ENCODE measurements at places on chromosomes 5 and 9.

GRCh38 chr5:80976985-80977384 is 16.8 kb downstream of the RASGRF2 start:
- no peak for DNase-seq

DNA sequence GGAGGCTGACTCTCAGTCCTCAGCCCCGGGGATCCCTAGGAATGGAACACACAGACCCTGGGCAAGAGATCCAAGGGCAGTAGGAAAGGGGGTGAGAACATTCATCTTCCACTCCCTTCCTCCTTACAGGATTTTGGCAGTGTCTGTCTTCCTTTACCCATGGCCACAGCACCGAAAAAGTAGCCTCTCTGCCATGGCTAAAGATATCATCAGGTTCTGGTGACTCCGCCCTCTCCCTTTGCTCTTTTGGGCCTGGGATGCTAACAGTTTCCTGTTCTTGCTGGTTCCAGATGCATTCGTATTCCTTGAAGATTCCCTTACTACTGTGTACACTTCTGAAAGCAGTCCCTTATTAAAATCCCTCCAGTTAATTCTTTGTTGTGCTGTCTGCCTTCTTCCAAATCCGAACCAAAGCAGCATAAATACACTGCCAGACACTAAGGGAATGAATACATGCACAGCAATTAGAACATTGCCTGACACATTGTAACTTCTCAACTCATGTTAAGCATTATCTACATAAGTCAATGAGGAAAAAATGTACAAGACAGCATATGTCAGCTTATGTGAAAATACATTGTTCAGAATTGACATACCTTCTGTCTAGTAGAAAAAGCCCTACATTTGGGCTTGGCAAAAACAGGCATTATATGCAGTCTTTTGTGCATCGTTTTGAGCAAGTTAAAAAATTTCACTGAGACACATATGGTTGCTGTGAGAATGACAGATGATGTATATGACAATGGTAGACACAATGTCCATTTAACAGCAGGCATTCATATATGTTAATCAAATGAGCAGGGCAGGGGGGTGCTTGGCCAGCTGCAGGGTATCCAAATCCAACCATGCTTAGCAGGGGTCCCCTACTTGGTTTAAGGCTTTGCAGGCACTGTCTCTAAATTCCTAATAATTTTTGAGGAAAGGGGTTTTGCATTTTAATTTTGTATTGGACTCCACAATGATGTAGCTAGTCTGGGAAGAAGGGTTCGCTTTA is 58.8 kb upstream of the RAI14 start:
- peak; percentile 36 for DNase-seq

GRCh38 chr5:173806270-173807035 is 81.7 kb upstream of the CPEB4 start:
- no peak for DNase-seq

DNA sequence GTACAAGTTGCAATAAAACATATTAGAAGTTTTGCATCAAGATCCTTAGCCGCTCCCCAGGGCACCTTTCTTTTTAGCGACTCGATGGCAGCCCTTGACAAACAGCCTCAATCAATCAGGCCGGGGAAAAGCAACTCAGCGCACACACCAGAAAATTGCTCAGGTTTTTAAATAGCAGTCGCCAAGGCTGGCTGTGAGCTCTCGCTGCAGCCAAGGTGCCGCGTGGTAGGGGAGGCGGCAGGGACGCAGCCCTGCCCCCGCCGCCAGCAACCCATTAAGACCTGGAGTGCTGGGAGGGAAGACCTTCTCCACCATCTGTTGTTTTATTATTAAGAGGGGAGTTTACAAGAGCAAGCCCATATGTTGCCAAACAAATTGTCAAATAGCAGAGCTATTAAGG is 22.6 kb downstream of the ASS1 start:
- no peak for DNase-seq

GRCh38 chr5:180624587-180624986 is 24.8 kb downstream of the FLT4 start:
- DNase-seq: no peak

DNA sequence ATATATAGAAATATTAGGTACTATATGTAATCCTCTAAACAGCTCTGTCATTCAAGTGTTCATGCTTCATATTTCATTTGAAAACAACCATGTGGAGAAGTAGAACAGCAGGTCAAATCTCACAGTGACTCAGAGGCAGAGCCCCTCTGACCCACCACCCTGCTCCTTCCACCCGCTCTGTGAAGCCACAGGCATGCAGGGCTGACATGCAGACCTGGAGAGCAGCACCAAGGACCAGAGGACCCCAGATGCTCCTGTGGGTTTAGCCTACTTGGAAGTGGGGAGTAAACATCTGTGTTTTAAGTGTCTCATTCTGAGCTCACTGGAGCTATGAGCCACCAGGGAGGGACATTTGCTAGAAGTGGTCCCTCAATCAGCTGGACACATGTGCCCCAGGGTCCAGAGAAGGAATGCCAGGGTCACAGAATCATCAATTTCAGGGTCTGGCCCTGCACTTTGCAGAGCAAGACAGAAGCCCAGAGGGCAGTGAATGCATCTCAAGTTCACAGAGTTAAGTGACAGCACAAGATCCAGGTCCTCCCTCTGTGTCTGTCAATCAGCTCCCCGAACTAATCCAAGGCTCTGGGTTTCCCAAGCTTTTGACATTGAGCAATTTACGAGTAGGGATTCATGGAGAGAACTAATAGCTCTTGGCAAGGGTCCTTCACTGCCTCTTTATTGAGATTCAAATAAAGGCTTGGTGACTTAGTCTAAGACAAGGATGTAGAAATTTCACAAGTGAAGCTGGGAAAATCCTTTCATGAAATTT is 441.1 kb downstream of the SEMA5A start:
- DNase-seq: no peak

GRCh38 chr5:122394284-122394930 is 82.4 kb downstream of the SNCAIP start:
- DNase-seq: no peak

- no peak for DNase-seq
Observed at GRCh38 chr5:11792621-11793020, 111.6 kb downstream of the CTNND2 start.

DNA sequence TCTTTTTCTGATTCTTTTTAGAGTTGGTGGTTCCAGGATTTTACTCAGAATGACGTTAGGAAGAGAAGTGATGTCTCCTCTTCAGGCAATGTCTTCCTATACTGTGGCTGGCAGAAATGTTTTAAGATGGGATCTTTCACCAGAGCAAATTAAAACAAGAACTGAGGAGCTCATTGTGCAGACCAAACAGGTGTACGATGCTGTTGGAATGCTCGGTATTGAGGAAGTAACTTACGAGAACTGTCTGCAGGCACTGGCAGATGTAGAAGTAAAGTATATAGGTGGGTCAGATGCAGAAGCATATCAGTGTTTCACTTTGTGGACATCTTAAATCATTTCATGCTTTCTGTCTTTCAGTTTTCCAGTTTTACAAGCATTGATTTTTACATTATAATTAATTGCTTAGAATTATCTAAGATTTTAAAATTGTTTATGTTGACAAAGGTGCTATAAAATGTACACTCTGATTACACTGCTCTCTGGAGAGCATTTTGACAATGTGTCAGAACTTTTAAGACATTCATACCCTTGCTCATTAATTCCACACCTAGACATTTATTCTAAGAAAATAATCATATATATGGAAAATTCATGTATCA is 36.6 kb downstream of the NLN start:
- DNase-seq: no peak

DNA sequence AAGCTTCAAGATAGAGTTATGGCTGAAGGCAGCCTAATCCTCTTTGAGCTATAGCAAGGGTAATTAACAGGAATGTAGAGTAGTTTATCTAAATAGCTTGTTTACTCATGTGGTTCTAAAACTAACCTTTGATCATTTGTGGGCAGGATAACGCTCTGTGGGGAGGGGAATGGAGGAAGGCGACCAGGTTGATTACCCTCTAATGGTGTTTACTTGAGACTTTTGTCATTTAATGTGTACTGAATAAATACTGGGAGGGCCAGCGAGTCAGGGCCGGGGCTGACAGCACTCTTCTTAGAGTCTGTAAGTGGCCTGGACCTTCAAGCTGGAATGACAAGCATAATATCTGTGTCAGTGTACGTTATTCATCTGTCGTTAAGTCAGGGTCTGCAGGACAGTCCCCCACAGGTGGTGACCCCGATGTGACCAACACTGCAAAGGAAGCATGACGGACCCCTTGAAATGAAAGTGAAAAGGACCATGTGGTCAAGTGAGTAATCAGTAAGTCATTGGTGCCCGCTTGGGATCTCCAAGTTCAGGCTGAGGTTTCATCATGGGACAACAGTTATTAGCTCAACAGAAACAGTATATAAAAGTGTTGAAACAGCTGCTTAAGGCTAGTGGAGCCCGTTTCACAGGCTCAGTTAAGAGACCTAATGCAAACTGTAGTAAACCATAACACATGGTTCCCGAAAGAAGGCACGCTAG is 162.6 kb downstream of the CPLANE1 start:
- peak; percentile 34 for DNase-seq

- no peak for DNase-seq
Observed at GRCh38 chr5:110161162-110161561, 471.4 kb downstream of the MAN2A1 start.

DNA sequence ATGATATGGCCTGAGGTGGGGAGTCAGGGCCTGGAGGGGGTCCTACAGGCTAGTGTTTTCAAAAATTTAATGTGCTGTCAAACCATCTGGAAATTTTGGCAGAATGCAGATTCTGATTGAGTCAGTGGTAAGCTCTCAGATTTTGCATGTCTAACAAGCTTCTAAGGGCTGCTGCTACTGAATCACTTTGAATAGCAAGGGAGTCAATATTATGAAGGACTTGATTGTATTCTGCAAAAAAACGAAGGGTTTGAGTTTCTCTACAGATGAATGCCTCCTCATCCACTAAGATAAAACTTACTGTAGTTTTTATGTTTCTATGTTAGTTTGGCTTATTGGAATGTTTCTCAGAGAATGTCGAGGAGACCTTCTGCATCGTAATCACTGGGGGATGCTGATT is 179.5 kb downstream of the TMEM38B start:
- no peak for DNase-seq

DNA sequence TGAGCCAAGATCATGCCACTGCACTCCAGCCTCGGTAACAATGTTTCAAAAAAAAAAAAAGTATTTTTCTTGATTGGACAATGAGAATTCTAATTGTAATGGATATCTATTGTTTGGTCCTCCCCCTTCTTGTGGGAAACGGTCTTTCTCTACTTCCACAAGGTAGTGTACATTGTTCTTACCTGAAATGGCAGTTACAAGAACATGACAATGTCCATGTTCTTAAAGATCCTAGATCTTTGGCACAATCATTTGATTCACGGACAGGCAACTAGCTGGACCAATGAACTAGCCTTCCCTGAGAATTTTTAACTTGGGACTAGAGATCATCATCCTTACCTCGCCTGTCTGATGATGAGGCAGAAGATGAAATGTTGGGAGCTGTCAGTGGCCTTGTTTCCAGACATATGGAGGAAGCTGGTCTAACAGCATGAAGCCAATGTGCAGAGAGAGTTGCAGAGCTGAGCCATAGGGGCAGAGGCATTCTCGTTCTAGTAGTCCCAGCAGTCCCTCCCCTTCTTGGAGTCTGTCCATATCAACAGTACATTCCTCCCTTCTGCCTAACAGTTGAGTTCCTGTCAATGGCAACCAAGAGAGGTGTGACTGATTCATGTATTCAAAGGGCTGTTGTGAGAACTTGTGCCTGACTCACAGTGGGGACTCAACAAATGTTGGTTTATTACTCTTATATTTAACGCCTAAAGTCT is 2.1 kb upstream of the MARCHF6 start:
- DNase-seq: peak; percentile 57

- DNase-seq: no peak
Observed at GRCh38 chr5:64126202-64126741, 39.4 kb upstream of the RNF180 start.

DNA sequence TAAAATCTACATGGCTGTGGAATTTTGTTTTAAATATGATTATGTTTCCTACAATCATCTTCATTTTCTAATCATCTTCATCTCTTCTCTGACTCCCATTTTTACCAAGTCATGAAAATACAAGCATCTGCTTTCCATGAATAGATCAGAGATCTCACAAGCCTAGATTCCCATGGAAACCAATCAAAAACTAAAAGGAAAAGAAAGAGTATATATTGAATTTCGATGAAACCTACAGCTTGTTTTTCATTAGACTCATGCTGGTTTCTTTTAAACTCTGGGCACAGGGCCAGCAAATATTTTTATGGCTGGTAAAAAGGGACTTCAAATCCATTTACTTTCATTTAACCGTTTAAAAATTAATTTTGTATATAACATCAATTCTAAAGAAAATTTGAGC is 51.2 kb downstream of the INVS start:
- peak; percentile 24 for DNase-seq

DNA sequence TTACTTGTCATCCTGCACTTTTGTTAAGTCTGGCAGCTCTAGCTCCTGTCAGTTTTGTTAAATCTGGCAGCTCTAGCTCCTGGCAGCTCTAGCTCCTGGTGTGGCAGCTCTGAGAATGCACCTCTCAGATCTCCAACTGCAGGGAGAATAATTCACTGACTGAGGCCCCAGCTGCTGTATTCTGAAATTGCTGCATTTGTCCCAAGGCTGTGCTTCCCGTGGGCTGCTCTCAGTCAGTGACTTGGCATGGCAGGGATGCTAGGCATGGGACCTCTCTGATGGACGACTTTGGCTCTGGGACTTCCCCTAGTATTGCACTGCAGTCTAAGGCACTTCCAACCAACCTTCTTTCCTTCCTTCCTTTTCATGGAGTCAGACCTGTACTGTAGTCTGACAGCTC is 475.7 kb downstream of the CCDC171 start:
- DNase-seq: peak; percentile 58

DNA sequence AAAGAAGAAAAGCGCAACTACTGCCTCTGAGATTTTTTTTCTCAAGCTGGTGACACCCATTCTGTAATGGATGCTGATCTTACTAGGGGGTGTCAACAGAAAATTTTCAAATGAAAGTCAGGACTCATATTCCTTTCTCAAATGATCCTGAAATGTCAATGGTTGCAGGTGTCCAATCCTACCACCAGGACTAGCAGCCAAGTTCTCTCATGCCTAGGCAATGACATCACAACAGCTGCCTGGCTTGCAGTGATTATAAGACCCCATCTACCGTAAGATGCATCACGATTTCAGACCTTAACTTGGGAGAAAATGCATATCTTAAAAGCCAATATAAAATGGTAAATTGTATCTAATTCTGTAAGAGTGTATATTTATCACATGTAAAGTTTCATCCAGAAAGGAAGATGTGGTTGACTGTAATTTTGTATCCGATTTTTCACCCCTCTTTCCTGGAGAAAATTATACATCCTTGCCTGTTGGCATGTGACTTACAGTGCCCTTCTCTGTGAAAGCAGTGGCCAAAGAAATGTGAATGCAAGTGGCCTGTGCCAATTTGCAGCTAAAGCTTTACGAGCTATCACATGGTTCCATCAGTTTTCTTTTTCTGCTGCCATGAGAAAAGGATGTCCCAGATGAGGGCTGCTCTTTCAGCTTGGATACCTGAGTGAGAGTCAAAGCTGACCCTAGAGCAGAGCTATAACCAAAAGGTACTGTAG is 104.4 kb downstream of the DENND1A start:
- no peak for DNase-seq

DNA sequence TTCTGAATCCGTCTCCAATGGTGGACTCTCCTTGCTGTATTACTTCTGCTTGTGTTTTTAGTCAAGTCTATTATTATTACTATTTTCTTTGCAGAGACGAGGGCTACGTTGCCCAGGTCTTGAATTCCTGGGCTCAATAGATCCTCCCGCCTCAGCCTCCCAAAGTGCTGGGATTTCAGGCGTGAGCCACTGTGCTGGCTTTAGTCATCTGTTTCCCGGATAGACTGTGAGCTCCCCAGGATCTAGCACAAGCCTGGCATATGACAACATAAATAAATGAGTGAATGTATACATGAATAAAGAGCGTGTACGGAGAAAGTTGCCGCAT is 439 bp upstream of the DDX46 start:
- no peak for DNase-seq

- no peak for DNase-seq
Observed at GRCh38 chr9:134708672-134709038, 67.1 kb downstream of the COL5A1 start.

Data from AG10803 (cell line).